ENCODE measurements at places on chromosomes 6 and 20.
A peak's percentile ranks its signal among the peaks of the same experiment; 100 is the strongest.

DNA sequence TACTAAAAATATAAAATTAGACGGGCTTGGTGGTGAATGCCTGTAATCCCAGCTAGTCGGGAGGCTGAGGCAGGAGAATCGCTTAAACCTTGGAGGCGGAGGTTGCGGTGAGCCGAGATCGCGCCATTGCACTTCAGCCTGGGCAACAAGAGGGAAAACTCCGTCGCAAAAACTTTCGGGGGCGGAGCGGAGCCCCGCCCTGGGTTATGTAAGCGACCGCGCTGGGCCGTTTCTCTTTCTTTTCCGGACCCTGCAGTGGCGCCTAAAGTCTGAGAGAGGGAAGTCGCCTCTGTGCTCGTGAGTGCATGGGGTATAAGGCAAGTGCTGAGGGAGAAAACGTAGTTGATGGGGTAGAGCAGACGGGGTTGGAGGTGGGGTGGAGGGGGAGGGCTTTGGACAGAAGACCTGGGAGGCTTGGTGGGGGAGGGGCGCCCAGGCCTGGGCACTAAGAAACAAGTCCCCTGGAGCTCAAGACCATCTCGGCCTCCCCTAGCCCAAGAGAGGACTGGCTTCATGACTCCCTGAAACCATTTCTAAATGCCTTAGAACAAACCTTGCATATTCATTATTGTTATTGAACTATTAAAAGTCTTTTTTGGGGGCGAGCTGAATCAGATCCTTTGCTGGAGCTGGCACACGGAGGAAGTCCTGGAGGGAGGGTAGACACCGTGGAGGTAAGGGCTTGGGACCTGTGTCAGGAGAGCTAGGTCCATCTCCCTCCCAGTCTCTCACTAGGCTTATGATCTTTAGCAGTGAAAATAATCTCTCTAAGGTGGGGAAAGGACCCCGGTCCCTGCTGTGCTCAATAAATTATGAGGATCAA lies 2.7 kb upstream of the MICA start:
- peak; percentile 45 for DNase-seq

DNA sequence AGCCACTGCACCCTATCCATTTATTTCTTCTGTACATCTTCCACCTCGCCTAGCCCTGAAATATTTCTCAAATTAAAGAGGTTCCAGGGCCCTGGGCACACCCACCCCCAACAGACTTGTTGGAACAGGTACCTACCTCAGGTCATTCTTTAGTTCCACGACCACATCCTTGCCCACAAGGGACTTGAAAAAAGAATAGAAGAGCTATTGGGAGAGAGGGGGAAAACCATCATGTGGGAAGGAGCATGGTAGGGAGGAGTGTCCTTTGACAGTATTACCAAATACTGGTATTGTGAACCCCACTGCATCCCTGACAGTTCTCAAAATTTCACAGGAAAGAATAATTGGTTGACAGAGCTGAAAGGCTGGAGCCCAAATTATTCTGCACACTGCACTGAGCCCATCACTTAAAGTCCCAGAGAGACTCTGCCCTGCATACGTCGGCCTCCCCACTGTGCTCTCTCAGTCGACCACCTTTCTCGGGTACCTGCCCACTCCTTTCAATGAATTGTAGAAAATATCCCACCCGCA lies 762 bp downstream of the LSM2 start:
- DNase-seq = no peak

DNA sequence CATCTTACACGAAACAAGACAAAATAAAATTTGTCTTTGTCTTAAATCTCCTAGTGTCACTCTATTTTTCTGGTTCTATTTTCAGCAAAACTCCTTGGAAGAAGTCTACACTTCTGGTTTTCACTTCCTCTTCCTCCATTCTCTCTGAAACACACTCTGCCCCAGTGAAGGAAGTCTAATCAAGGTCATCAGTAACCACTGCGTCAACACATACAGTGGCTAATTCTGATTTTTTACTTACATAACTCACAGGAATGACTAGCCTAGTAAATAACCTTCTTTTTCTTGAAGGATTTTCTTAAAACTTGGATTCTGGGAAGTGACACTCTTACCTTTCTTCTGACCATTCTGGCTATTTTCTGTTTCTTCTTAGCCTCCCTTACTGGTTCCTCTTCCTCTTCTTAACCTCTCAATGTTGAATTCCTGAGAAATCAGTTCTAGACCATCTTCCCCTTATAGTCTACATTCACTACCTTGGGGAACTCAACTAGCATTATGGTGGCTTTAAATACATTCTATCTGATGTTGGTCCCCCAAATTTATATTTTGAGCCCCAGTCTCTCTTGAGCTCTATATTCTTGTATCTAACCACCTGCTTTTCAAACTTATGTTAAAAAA lies 37.5 kb downstream of the AIG1 start:
- no peak for DNase-seq

- DNase-seq = peak; percentile 50
These were observed 4.6 kb downstream of the GUCA1A start for GRCh38 chr6:42177514-42178364.

GRCh38 chr6:3267162-3267561 lies 8.4 kb downstream of the PSMG4 start:
- DNase-seq = no peak

- DNase-seq = peak; percentile 77
These were observed 35.2 kb upstream of the TBC1D22B start for GRCh38 chr6:37222125-37222967.
